ENCODE measurements at places on chromosomes 5 and 9.

- no peak for DNase-seq
These were observed 44.2 kb upstream of the STARD4 start for GRCh38 chr5:111556501-111556900.

DNA sequence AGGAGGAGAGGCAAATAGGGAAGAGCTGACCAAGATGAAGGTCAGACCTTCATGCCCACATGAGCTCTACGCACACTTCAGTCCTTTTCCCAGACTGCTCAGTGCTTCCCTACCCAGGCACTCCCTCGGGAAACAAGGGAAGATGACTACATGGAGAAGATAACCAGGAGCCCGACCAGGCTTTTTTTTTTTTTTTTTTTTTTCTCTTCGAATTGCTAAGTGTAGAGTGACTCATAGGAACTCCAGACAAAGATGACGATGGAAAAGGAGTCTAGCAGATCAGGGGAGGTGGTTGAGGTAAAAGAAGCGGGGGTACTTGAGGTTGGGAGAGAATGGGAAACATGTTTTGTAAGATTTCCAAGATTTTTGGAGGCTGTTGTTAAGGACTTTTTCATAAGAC, 526.1 kb downstream of the BNC2 start:
- DNase-seq, result no peak

GRCh38 chr9:96556701-96557461, 62.8 kb downstream of the CDC14B start:
- DNase-seq, result peak; percentile 42

GRCh38 chr5:59722874-59723273, 170.7 kb downstream of the PDE4D start:
- DNase-seq, result no peak

GRCh38 chr5:160701403-160701802, 150.6 kb downstream of the ATP10B start:
- no peak for DNase-seq

- DNase-seq, result no peak
These were observed 104.7 kb downstream of the LHFPL2 start for GRCh38 chr5:78543916-78544315.

DNA sequence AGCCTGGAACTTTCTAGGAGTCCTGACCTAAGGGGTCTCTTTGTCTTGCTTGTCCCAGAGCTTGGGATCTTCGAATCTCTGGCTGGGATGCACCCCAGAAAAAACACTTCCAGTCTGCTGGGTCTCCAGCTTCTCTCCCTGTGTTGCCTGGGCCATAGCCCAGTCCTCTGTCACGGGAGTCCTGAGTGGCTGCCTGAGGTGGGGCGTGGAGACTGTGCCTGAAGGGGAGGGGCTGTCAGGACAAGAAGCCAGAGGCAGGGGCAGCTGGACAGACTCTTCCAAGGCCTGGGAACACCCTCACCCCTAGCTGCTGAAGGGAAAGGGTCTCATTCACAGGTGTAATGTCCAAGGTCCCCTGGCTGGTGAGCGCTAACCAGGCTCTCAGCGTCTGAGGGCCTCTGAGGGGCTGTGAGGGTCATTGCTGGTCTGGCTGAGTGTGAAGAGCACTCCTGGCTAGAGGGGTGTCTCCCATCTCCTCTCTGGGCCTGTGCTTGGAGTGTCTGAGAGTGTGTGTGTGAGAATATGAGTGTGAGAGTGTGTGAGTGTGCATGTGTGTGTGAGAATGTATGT, 20.4 kb upstream of the COL27A1 start:
- no peak for DNase-seq

DNA sequence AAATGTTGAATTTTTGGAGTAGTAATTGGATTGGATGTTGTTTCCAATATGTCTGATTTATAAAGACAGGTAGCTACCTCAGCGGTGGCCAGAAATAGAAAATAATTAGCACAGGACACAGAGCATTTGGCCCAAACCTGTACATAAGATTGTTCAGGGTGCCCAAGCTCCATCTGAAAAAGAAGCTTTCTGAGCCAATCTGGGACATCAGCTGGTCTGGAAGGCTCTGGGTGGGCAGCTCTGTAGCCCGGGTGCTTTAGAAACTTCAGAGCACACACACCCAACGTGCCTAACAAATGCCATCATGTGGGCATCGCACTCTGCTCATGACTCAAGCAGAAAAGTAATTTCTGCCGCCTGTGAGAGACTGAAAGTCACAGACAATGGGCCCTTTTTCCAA, 460.7 kb downstream of the ICE1 start:
- DNase-seq, result no peak

GRCh38 chr5:131628990-131629389, 6.0 kb downstream of the RAPGEF6 start:
- DNase-seq, result no peak
